Natural killer cell (primary cell): ENCODE measurements at places on chromosomes 2 and 18. TPM values are rescaled to one million over a fixed set of nuclear protein-coding genes. Genes with fewer than 3 reads are reported as not detected.

DNA sequence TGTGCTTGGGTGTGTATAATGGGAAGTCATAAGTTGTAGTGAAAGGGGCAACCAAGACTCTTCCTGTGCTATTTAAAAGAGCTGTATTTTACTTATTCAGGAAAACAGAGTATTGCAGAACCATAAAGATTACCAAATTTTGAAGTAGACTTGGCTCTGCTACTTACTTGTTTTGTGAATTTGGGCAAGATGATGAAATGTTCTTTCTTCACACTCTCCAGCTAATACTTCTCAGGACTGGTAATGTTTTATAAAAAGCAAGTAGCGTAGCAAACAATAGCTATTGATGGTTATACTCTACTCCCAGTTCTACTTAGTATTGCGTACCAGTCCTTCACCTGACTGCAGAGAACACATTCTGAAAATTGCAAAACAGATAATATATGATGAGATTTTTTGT, 374.1 kb downstream of the ARHGAP15 start:
- no peak for DNase-seq

DNA sequence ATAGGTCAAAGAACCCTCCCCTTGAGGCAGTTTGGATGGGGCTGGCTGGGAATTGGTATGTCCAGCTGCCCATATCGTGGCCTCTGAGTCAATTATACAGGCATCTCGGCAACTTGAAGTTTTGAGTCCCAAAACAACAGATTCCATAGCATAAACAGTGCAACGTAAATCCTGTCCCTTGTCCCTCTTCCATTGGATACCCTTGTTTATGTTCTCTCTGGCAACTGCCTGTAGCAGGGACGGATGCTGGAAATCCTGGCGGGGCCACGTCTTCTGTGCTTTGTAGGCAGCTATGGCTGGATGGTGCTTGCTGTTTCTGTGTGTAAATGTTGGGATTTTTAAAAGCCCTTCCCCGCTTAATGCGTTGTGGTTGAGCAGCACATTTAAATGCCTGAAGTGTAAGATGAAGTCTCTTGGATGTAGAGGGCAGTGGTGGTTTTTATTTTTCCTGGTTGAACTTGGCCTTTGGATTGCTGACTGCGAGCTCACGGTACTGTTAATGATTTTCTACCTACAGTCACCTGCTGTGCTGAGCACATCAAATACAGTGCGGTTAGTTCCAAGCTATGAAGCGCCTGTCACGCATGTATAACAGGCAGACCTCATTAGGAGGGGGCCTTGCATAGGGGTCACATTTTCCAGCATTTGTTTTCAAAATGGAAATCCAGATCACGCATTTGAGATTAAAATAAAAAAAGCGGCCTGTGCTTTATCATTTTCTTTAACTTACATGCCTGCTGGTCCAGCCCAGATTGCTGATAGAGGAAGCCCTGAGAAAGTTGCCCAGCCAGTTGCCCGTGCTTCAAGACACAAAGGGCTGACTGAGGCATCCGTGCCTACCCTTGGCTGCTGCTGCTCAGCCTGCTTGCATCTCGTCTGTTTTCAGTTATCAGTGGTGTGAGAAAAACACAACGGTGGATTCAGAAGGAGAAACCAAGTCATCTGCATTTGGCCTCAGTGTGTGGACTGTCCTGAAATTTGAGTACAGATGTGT, 84.7 kb downstream of the NEDD4L start:
- DNase-seq: no peak

- no peak for DNase-seq
Measured at GRCh38 chr2:57488061-57488460, 558.5 kb upstream of the VRK2 start.

- no peak for DNase-seq
Measured at GRCh38 chr18:13422541-13423147, 204.1 kb downstream of the LDLRAD4 start.

GRCh38 chr2:190847504-190848081, 33.0 kb upstream of the GLS start:
- no peak for DNase-seq

DNA sequence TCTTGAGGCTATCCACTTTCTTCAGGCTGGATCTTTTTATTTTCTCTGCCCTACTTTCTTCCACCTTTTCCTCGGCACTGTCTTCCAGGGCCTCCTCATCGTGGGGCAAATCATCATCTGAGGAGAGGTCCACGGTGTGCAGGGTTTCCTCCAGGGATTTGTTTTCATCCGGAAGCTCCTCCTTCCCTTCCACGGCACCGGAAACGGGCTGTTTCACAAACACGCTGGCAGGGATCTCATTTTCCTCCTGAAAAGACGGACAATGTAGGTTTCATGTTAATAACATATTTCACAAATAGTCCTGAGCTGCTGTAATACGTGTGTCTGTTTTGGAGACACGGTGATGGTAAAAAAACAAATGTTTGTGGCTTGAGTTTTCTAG, 10.4 kb downstream of the CAVIN2 start:
- no peak for DNase-seq

KCNJ13 gene
- total RNA-seq: not detected

ANXA4 gene
- total RNA-seq: 44.6 TPM

STAT4 gene
- total RNA-seq: 264 TPM

CHRND gene
- total RNA-seq: not detected

DNAH6 gene
- 0.60 TPM for total RNA-seq

COLEC12 gene
- not detected for total RNA-seq

USP37 gene
- 26.2 TPM for total RNA-seq

ICOS gene
- total RNA-seq: 4.2 TPM

IFT172 gene
- total RNA-seq: 35.7 TPM

IL36A gene
- total RNA-seq: not detected
